ENCODE measurements at places on chromosomes 2 and 18.

DNA sequence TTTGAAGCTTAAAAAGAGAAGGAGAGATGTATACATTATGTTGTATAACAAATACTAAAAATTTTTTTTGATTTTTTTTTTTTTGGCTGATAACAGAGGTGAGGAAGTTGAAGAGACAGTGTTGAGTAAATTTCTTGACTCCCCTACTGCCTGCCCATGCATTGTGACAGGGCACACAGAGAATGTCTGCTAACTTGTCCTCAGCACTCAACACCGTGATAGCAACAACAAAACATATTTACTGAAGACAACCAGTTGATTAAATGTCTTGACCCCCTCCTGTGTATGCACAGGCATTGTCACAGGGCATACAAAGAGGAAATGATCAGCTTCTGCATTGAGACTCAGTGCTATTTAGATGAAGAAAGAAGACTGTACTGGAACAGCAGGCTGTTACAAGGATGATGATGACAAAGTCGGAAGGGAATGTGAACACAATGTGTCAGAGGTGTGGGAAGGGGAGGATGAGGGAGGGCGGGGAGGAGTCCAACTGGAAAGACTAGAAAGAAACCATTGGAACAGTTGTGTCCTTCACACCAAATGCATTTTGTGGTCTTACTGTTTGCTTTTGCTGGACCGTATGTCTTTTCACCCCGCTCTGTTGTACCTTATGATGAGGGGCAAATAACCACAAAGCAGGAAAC, 89.5 kb downstream of the CERS6 start:
- DNase-seq, result no peak

- no peak for DNase-seq
Measured at GRCh38 chr2:85523903-85524335, 15.0 kb upstream of the MAT2A start.

- no peak for DNase-seq
Measured at GRCh38 chr2:233062946-233063268, 2.8 kb downstream of the INPP5D start.

- DNase-seq, result peak; percentile 32
Measured at GRCh38 chr2:219041252-219041651, at the start of gene CFAP65. Gene CFAP65 (minus strand): TSS chr2:219041516. CDS start chr2:219039048, 2,468 bp downstream.

- no peak for DNase-seq
Measured at GRCh38 chr2:177665948-177666347, 273.4 kb downstream of the AGPS start.

DNA sequence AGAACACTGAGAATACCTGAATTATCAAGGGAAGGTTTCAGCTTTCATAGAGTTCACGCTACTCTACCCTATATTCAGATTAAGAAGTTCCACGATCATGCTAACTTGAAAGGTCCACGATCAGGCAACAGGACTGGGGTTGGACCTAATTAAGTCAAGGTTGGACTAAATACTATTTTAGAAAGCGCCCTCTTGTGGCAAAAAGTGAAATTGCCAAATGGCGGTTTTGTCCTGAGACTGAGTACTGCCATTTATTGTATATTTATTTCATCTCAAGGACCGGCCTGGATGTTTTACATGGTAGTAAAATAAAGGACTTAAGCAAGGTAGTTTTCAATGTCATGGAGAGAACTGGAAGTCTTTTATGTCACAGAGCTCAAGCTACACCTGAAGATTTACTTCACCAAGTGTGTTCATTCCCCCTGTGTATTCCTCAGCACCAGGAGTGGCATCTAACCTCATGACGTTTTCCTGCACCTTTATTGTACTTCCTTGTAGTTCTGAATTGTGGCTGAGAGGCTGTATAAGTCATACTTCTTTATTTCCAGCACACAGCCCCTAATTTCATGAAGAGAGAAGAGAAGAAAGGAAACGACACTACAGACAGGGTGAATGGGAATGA, 56.8 kb downstream of the SRD5A2 start:
- DNase-seq, result peak; percentile 35

- DNase-seq, result no peak
Measured at GRCh38 chr2:109164739-109165221, 35.8 kb downstream of the SH3RF3 start.

GRCh38 chr2:9095690-9096089, 92.2 kb upstream of the MBOAT2 start:
- no peak for DNase-seq

- no peak for DNase-seq
Measured at GRCh38 chr18:50937183-50937582, 30.7 kb upstream of the ELAC1 start.

DNA sequence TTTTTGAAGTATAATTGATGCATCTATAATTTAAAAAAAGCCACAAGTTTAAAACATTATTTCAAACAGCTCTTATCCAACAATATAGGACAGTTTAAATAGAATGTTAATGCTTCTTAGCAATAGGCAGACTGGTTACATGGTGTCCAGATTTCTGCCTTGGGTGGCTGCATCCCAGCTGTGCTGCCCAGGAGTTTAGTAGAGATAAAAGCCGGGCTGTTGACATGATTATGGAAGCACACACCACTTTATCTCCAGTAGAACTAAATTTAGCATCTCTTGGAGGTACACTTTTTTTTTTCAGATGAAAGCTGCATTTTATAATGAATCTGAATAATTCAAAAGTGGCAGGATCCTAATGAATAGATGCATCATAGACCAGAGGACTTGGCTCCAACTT, 309.7 kb downstream of the PLCL1 start:
- DNase-seq, result no peak

DNA sequence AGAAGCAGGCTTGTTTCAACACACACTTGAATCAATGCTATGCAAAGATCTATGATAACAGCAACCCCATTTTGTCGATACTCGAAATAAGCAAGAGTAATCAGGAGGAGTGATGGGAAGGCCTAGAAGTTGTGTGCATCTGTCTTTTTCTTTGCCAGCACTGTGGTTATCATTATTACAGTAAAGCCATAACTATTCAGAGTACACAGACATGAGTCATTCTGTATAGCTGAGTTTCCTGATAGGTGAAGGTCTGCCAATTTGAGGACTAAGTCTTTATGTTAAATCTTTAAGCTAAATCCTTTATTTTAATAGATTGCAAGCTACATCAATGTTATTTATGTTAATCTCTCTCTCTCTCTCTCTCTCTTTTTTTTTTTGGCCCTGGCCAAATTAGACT, 1344.4 kb upstream of the CELF4 start:
- DNase-seq, result no peak

GRCh38 chr2:167550448-167550847, 662.2 kb downstream of the XIRP2 start:
- DNase-seq, result peak; percentile 2

DNA sequence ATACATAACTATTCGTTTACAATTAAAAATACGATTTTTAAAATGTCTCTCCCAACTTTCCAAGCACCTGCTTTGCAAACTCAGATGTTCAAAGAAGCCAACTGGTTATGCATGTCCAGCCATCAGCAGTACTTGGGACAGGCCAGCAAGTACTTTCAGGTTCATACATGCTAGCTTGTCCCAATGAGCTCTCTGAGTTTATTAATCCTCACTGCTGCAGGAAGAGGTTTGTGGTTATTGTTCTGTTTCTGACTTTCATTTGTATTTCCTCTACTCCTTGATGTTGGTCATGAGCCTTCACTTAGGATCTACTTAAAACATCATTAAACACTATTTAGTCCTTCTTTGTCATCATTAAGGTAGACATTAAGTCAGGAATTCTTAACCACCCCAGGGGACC, 374.1 kb downstream of the LRATD1 start:
- DNase-seq, result no peak

Data from NCI-H774 (cell line).